8988T (cell line): ENCODE measurements at places on chromosomes 2 and 18.

- DNase-seq, result no peak
These were observed 39.5 kb upstream of the RTN4 start for GRCh38 chr2:55089726-55090125.

GRCh38 chr2:68907920-68908253 is 36.7 kb upstream of the BMP10 start:
- no peak for DNase-seq

GRCh38 chr18:13616041-13616440 is 110.3 kb downstream of the FAM210A start:
- DNase-seq, result no peak

GRCh38 chr2:73290049-73290839 is 3.1 kb downstream of the EGR4 start:
- no peak for DNase-seq
